Fibroblast of skin of right quadriceps (primary cell): ENCODE measurements at places on chromosomes 11 and 22.

GRCh38 chr11:97506076-97506759, 1116.4 kb downstream of the JRKL start:
- DNase-seq = no peak

DNA sequence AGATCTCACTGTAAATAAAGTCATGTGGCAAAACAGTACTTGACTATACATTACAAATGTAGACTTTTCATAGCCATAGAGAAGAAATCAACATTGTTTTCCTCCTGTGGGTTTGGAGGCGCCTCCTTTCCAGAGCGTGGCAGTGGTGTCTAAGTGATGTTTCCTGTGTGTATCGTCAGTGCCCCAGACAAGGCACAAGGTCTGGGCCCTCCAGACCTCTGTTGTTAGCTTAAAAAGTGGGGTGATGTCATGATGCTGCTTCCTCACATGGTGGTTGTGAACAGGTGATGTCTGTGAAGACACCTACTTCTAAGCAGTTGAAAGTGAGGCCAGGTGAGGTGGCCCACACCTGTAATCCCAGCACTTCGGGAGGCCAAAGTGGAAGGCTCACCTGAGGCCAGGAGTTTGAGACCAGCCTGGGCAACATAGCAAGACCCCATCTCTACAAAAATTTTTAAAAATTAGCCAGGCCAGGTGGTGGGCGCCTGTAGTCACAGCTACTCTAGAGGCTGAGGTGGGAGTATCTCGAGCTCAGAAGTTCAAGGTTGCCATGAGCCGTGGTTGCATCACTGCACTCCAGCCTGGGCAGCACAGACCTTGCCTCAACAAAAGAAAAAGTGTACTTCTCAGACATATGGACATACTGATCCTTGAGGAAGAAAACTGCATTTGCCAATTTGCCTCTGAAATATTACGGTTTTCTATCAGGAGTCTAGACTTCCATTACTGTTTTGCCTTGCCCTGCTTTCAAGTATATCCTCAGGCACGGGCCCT, 15.7 kb downstream of the NUP50 start:
- DNase-seq = no peak

DNA sequence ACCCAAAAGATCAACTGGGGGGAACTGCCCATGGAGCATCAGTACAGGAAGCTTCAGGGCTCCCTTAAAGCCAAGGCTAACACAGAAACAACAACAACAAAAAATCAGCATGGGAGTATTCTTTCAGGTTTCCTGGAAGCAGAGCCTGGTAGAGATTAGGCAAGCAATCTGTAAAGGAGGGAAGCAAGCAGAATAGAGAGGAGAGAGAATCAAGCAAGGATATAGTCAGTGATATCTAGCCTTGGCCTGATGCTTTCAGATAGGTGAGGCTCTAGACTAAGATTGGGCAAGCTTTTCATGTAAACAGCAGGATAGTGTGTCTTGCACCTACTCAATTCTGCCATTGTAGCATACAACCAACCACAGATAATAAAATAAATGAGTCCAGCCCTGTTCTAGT, 44.4 kb upstream of the FAT3 start:
- DNase-seq = no peak

DNA sequence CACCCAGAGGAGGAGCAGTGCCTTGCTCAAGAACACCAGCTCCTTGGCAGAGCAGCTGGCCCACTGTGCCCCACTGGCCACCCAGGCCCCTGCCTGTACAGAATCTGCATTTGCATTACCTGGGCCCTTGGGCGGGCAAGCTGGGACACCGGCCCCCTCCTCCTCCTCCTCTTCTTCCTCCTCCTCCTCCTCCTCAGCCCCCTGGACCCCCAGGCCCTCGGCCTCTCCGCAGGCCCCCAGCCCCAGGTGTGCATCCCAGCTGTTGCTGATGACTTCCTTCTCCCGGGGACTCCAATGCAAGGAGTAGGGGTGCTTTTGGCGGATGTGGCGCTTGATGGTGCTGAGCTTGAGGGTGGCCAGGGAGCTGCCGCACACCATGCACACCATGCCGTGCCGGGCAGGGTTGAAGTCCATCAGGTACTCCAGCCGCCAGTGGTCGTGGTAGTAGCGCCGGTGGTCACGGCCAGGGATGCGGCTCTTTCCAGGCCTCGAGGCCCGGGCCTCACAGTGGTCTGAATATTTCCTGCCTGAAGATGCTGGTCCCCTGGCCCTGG, 2.8 kb downstream of the ZFTA start:
- no peak for DNase-seq

GRCh38 chr11:66136752-66137123, 66.7 kb downstream of the PACS1 start:
- peak; percentile 31 for DNase-seq

GRCh38 chr11:67368621-67369020, 4.8 kb downstream of the CLCF1 start:
- no peak for DNase-seq

DNA sequence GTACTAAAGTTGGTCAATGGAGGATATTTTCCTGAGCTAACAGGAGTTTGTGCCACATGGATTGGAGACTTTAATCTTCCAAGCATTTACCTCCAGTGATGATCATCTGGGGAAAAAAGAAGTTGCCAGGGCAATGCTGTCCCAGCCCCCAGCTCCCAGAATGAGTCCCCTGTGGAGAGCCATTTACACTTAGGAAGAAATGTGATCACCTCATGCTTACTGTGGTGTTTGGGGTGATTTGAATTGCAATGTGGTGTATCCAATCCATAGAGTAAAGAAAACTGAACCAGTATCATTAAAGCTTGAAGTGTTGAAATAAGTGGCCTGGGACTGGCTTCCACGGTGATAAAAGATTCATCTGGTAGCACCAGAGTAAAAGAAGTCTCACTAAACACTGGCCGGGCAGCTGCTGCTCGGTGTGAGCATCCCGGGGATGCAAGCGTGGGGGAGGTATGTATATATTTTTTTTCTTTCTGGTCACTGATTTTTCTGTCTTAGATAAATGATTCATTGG, 117.2 kb upstream of the NTM start:
- DNase-seq = no peak

DNA sequence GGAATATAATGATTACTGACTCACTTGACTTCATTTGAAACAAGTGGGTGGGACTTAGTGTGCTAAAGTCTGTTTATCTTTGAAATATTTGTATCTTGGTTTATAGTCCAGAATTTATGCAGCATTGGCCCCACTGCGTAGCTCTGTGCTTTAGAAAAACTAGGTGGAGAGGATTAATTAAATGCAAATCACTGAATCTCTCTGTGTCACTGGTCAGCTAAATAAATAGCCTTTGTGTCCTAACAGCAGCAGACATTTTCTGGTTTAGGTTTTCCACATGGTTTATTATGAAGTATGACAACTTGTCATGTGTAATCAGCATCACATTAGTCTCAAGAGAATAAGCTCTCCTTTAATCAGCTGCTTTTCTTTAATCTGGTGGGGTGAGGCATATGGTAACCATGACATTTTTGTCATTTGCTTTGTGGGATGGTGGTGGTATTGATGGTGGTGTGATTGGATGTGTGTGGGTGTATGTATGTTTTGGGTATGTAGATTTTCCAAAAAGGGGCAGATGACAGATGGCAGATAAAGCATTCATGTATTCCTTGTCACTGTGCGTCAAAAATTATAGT, 33.9 kb downstream of the BCL2L13 start:
- DNase-seq = peak; percentile 2
